ENCODE measurements at places on chromosomes 16 and 17.

GRCh38 chr16:79845033-79845733 is 244.6 kb upstream of the MAF start:
- no peak for DNase-seq

GRCh38 chr16:19242186-19242585 is 43.3 kb upstream of the CLEC19A start:
- no peak for DNase-seq

DNA sequence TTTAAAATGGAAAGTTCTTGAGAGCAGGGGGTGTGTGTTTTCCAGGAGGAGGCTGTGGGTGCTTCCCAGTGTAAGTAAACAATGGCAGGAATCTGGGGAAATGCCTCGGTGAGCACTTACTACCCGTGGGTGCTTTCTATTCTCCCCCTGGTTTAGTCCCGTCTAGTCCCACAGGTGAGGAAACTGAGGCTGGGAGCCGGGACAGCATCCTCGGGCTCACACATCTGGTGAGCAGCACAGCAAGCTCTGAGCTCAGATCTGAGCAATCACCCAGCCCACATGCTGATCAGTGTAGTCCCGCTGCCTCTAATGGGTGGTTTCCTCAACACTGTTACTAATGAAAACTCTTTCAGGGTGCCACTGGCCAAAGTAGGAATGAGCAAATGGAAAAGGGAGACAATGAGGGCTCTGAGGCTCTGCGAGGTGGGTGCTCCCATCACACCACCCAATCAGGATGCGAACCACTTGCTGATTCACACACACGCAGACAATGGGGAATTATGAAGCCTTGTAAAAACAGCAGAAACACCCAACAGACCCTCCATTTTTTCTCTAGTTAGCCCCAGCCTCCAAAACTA is 202.6 kb downstream of the PARN start:
- no peak for DNase-seq

- DNase-seq = no peak
Measured at GRCh38 chr17:35978346-35978745, 3.0 kb downstream of the CCL16 start.

- no peak for DNase-seq
Measured at GRCh38 chr16:12255919-12256665, 279.6 kb downstream of the SNX29 start.

GRCh38 chr17:80545499-80545826 is 825 bp downstream of the RPTOR start:
- DNase-seq = no peak

- DNase-seq = no peak
Measured at GRCh38 chr16:12120982-12121652, 144.6 kb downstream of the SNX29 start.

GRCh38 chr16:19186408-19186807 is 18.4 kb downstream of the SYT17 start:
- DNase-seq = no peak

DNA sequence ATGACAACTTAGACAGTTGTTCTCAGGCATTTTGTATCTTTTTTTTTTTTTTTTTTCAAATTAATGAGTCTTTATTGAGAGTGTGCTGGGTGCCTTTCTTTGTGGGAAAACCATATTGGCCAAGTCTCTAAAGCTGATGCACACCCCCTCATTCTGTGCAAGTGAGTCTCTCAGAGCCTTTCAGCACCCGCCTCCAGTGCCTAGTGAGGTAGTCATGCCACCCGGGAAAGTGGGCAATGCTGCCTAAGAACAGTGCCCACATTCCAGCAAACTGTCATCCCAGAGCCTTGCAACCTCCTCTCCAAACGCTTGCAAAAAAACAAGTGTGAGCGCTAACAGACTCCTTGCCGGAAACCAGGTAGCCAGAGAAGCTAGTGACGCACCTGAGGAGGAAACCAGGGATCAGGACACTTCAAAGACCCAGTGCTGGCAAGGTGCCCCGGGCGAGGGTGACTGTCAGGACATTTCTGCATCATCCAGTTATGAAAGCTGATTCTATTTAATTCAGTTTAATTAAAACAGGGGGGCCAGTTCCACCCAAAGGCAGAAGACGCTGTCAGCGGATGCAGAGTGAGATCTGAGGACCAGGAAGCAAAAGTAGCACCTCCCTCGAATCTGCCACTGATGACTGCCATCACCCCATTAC is 34.9 kb downstream of the SMARCE1 start:
- no peak for DNase-seq

DNA sequence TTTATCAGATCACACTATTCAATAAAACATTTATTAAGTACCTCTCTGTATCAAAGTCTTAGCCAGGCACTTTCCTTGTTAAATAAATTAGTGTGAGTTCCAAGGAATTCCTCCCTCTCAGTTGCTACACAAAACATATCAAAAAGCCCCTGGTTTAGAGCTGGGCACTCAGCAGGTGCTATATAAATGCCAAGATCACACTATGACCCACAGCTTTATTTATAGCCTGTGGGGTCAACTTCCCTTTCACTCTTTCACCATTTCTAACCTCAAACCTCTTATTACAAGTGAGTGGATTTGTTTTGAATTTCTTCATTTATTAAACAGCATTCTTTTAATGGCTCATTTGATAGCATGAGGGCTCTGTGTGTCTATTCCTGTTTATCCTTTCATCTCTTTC is 112.6 kb upstream of the MPHOSPH6 start:
- no peak for DNase-seq

DNA sequence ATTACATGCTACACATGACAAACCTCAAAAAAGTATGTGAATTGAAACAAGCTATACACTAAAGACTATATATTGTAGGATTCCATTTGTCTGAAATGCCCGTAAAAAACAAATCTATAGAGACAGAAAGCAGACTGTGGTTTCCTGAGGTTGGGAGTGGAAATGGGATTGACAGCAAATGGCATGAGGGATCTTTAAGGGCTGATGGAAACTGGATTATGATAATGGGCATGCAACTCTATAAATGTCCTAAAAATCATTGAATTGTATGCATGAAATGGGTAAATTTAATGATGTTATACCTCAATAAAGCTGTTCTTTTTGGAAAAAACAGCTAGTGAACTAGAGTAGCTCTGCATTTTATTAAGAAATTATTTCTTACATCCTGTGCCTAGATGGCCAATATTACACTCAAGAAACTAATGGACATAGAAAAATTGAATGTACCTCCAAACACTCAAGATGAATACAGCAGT is 416 bp upstream of the ANKS4B start:
- no peak for DNase-seq

- DNase-seq = peak; percentile 64
Measured at GRCh38 chr17:81434072-81434471, 38.8 kb downstream of the BAHCC1 start.

DNA sequence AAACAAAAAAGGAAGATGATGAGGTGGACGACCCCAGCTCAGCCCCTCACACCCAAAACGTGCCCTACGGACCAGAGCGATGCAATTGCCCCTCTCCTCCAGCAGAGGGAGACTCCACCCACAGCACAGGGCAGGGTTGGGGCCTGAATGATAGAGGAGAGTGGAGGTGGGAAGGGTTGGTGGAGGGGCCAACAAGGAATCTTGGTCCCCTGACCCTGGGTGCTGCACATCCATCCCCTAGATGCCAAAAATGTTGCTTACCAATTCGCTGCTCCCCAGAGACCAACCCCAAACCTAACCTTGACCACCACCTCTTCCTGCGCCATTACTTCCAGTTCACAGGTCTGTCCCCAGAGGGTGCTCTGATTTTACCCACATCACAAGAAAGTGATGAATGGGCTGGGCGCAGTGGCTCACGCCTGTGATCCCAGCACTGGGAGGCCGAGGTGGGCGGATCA is 12.9 kb downstream of the P2RX5 start:
- peak; percentile 81 for DNase-seq

DNA sequence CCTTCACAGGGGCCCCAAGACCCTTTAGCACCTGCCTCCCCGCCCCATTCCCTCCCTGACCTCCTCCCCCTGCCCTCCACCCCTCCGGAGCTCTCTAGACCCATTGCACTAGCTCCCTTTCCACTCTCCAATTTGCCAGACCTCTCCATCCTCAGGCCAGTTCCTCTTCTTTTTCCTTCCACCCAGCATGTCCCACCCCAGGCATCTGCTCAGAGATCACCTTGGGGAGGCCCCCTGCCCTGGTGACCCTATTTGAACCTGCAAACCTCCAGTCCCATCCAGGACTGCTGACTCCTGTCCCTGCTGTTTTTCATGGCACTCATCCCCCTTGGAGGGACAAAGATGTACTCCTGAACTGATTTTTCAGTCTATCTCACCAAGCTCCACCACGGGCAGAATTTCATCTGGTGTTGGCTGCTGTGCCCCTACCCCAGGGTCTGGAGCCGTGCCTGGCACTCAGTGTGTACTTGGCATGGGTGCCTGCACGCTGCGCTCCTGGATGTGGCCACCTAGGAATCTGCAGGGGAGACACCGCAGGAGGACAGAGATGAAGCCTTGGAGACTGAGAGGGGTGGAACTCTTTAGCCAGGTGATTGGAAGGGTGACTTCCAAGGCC is 85.6 kb upstream of the CACNG5 start:
- DNase-seq = no peak

GRCh38 chr17:14304222-14304772 is 3.4 kb downstream of the HS3ST3B1 start:
- DNase-seq = no peak

GRCh38 chr16:48949636-48950035 is 332.0 kb downstream of the CBLN1 start:
- no peak for DNase-seq

DNA sequence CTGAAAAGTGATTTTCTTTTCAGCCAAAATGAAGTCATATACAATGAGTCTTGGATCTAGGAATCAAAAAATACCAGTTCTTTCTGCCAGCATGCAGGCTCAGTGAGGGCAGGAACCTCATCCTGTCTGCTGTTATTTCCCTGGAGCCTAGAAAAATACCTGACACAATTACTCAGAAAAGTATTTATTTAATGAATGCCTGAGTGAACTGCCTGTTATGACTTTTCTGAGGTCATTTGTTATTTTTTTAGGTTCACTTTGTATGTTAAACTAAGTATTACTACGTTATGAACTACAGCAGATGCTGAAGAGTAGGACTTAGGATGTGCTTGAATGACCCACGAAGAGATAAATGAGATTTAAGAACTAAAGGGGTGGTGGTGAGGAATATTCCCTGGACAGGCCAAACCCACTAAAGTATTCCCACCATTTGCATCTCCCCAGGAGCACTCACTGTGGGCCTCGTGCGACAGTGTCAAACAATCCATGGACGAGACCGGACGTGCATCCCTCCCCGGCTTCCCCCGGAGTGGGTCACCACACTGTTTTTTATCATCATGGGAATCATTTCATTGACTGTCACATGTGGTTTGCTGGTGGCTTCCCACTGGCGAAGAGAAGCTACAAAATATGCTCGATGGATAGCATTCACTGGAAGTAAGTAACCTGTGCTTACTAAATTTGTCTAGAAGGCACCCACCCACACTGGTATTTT is 17.1 kb upstream of the VWA3A start:
- peak; percentile 35 for DNase-seq

GRCh38 chr16:69906838-69907401 is 44.2 kb upstream of the CLEC18A start:
- DNase-seq = peak; percentile 57

DNA sequence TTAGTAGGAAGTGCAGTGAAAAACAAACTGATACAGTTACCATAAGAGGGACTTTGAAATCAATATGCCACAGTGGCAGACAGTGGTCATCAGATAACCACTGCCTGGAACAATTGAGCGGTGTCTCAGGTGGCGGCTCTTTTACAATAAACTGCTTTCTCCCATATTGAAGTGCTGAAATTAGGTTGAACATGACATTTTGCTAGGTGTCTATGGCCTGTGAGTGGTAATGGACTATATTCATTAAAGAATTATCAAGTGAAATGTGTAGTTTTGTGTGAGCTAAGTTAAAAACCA is 214.7 kb downstream of the RPTOR start:
- no peak for DNase-seq

DNA sequence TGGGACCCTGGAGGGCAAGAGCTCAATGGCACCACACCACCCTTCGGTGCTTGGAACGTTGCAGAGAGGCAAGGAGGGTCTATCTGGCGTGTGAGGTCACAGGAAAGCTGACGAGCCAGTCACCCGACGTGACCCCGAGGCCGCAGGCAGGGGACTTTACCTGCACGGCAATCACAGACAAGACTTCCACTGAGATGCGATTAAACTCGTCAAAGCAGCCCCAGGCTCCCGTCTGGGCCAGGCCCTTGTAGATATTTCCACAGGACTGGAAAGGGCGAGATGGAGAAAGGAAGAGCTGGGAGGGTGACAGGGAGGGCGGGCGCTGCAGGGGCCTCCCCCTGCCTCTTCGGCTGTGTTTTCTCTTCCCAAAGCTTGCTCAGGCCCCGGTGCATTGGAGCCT is 78.3 kb downstream of the DNAH17 start:
- DNase-seq = no peak

DNA sequence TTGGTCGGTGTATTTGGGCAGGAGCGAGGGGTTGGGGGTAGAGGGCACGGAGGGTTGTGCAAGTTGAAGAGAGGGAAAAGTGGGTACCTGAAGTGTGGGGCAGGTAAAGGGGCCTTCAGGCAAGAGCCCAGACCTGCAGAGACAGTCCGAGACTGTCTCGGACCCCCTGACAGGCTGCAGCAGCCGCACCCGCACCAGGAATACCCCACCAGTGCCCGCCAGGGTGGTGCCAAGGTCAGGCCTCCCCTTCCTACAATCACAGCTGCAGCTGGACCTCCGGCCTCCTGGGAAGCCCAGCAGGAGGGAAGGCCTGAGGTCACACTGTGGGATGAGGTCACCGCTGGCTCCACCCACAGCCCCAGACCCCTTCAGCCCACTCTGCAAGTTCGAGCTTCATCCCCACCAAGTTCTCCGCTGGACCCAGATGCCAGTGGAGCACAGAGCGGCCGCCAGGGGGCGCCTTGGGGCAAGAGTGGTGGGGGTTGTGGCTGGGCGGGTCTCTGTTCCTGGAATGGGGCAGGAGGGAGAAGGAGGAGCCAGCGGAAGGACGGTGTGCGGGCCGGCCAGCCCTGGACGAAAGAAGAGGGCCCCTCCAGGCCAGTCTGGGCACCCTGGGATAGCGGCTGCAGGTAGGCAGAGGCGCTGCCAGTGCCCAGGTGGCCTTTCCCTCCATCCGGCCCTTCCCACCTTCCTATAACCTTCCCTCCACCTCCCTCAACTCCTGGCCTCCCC is at the start of gene HSD3B7:
HSD3B7 (plus strand) TSS at position 539 of the 732 bp plus-strand sequence. CDS start 452 bp downstream, outside the sequence.
- peak; percentile 97 for DNase-seq

- DNase-seq = peak; percentile 85
Measured at GRCh38 chr17:76005263-76006149, 4.9 kb downstream of the CDK3 start.

- no peak for DNase-seq
Measured at GRCh38 chr17:77596491-77597417, 361.7 kb upstream of the TNRC6C start.

- peak; percentile 31 for DNase-seq
Measured at GRCh38 chr16:19717314-19717713, 713 bp downstream of the KNOP1 start.
